Dorsolateral prefrontal cortex (tissue), 122 donors: ENCODE measurements at places on chromosomes 5 and 9. TPM values are rescaled to one million over a fixed set of nuclear protein-coding genes. Genes with fewer than 3 reads are reported as not detected.

DNA sequence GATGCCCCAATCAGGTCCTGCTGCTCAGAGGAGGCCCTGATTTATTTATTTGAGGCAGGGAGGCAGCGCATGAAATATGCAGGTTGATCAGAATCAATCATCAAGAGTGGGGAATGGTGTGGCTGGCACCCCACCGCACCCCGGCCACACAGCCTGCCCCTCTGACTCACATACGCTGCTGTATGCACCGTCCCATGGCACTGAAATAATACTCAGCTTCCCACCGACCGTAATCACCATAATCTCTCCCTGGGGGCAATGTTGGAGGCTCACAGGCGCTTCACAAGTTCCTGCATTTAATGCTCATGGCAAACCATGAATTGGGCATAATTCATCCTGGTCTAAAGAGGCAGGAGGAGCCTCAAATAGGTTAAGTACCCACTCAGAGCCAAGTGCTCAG lies 141.2 kb upstream of the TBC1D2 start:
- no peak for DNase-seq

DNA sequence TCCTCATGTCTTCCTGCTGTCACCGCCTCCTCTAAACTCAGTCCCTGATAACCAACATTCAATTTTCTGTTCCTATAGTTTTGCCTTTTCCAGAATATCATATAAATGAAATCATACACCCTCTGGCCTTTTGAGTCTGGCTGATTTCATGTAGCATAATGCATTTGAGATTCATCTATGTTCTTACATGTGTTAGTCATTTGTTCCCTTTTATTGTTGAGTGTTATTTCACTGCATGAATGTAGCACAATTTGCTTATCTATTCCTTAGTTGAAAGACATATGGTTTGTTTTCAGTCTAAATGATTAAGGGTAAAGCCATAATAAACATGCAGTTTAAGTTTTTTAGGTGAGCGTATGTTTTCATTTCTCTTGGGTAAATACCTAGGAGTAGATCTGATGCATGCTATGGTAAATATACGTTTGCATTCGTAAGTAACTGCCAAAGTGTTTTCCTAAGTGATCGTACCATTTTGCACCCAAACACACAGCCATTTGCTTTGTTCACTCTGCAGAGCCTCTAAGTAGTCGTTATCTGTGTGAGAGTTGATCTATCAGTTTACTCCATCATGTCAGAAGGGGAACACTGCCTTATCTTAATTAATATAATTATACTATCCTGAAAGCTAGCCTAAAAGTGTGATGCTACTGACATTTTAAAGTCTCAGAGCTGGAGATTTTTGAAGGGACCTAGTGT lies 460.8 kb downstream of the DMAC1 start:
- DNase-seq, result no peak

Gene PCDHGB5
- total RNA-seq, result 8.6 TPM

- DNase-seq, result no peak
Measured at GRCh38 chr5:142572006-142572405, 113.9 kb downstream of the FGF1 start.

GRCh38 chr9:87346061-87346665 lies 151.5 kb upstream of the DAPK1 start:
- DNase-seq, result no peak

GRCh38 chr5:122156724-122157325 lies 27.5 kb downstream of the ZNF474 start:
- no peak for DNase-seq

DNA sequence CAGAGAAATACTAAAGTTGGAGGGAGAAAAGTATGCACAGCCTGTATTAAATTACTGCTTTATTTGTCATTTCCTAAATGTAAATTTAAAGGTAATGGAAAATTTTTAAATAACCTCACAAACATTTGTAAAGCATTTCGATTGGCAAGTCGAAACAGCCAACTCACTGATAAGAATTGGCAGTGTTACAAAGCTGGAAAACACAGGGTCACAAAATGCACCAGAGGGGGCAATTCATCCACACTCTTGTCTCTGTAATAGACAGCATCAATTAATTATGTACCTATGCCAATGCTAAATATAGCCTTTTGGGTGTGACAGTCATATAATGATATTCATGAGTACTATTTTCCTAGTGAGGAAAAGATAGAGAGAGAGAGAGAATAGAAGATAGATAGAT lies 140.6 kb upstream of the PRLR start:
- DNase-seq, result no peak

- no peak for DNase-seq
Measured at GRCh38 chr5:5318426-5319190, 103.9 kb upstream of the ICE1 start.

GRCh38 chr5:58431832-58432231 lies 28.1 kb downstream of the PLK2 start:
- DNase-seq, result no peak

GRCh38 chr9:15121630-15122029 lies 185.4 kb downstream of the TTC39B start:
- DNase-seq, result no peak

- DNase-seq, result no peak
Measured at GRCh38 chr5:123546657-123547056, 34.7 kb downstream of the CSNK1G3 start.

DNA sequence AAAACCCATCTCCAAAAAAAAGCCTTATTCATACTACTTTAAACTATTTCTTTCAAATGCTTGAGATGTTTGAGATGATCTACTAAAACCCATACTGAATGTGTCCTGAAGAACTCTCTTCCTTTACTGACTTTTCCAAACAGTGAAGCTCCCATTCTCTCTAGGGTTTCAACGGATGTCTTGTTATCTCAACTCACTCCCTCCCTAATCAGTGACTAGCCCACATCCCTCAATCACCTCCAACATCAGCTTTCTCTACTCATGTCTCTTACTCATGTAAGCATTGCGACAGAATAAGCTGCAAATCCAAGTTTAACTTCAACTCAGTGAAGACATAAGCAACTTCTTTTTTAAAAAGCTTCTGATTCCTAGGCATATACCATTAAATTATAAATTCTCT lies 42.1 kb downstream of the WDR41 start:
- DNase-seq, result no peak

GRCh38 chr9:125889476-125890419 lies 142.6 kb downstream of the PBX3 start:
- peak; percentile 56 for DNase-seq

DNA sequence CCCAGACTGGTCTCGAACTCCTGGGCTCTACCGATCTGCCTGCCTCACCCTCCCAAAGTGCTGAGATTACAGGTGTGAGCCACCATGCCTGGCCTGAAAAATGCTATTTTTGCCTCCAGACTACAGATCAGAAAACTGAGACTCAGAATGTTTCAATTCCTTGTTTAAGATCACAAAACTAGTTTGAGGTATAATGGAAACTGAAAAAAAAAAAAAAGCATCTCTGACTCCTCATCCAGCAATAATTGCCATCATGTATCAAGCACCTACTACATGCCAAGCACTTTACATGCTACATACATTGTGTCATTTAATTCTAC lies 35.6 kb downstream of the PLAC8L1 start:
- no peak for DNase-seq
